ENCODE measurements at places on chromosomes 4 and X. TPM values are rescaled to one million over a fixed set of nuclear protein-coding genes. Genes with fewer than 3 reads are reported as not detected.

The SYN1 gene
- 0.34 TPM for total RNA-seq

The F9 gene
- not detected for total RNA-seq

The GLRA3 gene
- total RNA-seq, result not detected

The MSANTD1 gene
- total RNA-seq, result 0.36 TPM

The KDR gene
- total RNA-seq, result 9.3 TPM

The KCND1 gene
- total RNA-seq, result 1.5 TPM

GRCh38 chr4:4247696-4248028 lies 361 bp downstream of the TMEM128 start:
- peaks cover 28% of the 10 kb centered on the region for H3K36me3 ChIP-seq
- DNase-seq, result no peak
- peaks cover 3% of the 10 kb centered on the region for H3K27me3 ChIP-seq
- H3K4me1 ChIP-seq, result peaks cover 22% of the 10 kb centered on the region

GRCh38 chrX:103415068-103415467 lies 38.7 kb downstream of the BEX3 start:
- H3K27me3 ChIP-seq, result no peaks in the 10 kb centered on the region
- H3K36me3 ChIP-seq, result no peaks in the 10 kb centered on the region
- DNase-seq, result no peak
- no peak overlapping the region for H3K4me3 ChIP-seq

DNA sequence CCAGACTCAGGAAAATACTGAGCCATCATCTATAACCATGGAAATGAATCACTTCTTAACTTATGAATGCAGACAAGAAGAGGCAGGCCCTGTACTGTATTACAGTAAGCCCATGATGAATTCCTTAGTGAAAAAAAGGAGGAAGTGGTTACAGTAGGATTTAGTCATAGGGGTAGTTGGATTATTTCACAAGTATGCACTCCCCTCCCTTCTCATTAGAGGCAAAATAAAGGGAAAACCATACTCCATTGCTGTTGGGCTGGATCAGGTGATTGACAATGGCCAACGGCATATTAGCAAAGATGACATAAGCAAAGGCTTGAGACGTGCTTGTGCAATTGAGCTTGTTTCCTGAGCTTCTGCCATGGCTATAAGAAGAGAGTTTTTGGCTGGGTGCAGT lies 181.1 kb upstream of the PRPS2 start:
- no peaks in the 10 kb centered on the region for H3K4me1 ChIP-seq
- no peak overlapping the region for H3K27ac ChIP-seq
- no peaks in the 10 kb centered on the region for H3K27me3 ChIP-seq

GRCh38 chrX:68682790-68683189 lies 35.3 kb downstream of the STARD8 start:
- H3K36me3 ChIP-seq, result no peaks in the 10 kb centered on the region
- no peaks in the 10 kb centered on the region for H3K27me3 ChIP-seq
- no peaks in the 10 kb centered on the region for H3K4me1 ChIP-seq
- no peak overlapping the region for H3K27ac ChIP-seq
- H3K4me3 ChIP-seq, result no peak overlapping the region

DNA sequence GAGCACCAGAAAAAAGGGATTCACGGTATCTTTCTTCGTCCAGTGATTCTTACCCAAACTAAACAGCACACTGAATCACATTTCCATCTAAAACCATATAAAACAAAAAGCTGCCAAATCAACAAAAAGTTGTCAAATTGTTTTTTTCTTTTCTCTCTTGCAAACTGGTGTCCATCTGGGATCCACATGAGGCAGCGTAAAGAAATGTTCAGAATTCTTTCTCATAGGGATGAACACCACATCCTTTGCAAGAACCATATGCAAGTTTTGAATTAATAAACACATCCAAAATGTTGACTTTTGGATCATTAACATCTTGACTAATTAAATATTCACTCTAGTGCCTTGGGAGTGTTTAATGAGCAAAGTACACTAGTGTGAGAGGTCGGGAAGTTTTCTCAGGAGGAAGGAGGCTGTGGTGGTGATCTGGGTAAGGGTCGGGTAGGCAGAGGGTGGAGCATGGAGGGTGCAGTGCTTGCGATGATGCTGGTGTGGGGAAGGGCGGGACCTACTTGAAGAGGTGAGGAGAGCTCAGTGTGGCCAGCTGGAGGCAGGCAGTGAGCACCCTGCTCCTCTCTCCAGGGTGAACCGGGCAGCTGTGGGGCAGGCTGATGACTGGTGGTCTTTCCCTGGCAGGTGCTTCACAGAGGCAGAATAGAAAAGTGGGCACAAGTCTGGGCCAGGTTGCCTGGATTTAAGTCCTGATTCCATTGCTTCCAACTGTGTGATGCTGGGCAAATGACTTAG lies 72.8 kb downstream of the NSUN7 start:
- H3K27me3 ChIP-seq, result no peaks in the 10 kb centered on the region
- DNase-seq, result peak; percentile 34
- no peaks in the 10 kb centered on the region for H3K4me1 ChIP-seq
- H3K27ac ChIP-seq, result no peak overlapping the region
- peaks cover 77% of the 10 kb centered on the region for H3K36me3 ChIP-seq
- H3K4me3 ChIP-seq, result no peak overlapping the region

- no peaks in the 10 kb centered on the region for H3K27me3 ChIP-seq
- no peak for DNase-seq
- H3K4me3 ChIP-seq, result no peak overlapping the region
- H3K4me1 ChIP-seq, result peaks cover 9% of the 10 kb centered on the region
Measured at GRCh38 chrX:46757052-46757451, 1.9 kb downstream of the SLC9A7 start.

DNA sequence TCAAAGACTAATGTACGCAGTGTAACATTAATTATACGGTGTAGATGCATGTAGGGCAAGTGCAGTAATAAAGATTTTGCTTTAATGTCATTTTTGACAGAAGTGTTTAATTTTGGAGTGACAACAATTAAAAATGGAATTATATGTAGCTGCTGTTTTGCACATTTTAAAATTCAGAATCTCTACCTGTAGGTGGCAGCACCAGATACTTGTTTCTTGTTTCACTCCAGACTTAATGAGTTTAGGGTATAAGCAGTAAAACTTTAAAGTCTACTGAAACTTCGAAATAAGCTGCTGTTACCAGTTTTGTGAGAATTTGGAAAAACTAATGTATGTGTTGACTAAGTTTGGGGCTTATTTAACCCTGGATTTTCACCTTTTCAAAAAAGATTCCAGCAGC lies 144.9 kb downstream of the POLA1 start:
- H3K4me3 ChIP-seq, result no peak overlapping the region
- no peaks in the 10 kb centered on the region for H3K4me1 ChIP-seq
- no peaks in the 10 kb centered on the region for H3K27me3 ChIP-seq
- no peak for DNase-seq
- no peak overlapping the region for H3K27ac ChIP-seq

GRCh38 chr4:102627831-102628523 lies 126.8 kb downstream of the NFKB1 start:
- H3K27me3 ChIP-seq, result no peaks in the 10 kb centered on the region
- no peak overlapping the region for H3K4me3 ChIP-seq
- H3K4me1 ChIP-seq, result peaks cover 4% of the 10 kb centered on the region
- H3K27ac ChIP-seq, result no peak overlapping the region

GRCh38 chr4:120672076-120672475 lies 250.4 kb downstream of the PRDM5 start:
- H3K27me3 ChIP-seq, result no peaks in the 10 kb centered on the region
- no peak overlapping the region for H3K27ac ChIP-seq
- H3K4me1 ChIP-seq, result no peaks in the 10 kb centered on the region
- peaks cover 2% of the 10 kb centered on the region for H3K36me3 ChIP-seq
- no peak overlapping the region for H3K4me3 ChIP-seq

Measured in suprapubic skin (tissue), 4 donors.